ENCODE measurements at places on chromosomes 1 and 21.

DNA sequence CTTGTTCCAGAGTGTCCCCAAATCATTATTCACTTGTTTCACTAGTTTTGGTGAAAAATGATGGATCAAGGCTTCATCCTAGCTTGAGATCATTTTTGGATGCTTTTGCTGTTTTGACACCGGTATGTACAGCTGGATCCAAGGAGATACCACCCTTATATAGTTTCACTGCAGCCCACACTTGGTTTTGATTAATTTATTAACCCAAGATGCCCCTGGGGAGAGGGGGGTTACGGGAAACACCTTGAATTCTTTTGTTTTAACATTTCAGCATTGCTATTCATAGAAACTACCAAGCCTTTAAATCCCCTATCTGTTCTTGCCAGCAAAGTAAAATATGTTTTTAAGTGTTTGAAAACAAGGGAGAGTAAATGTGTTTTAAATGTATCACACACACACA, 457.7 kb upstream of the RUNX1 start:
- no peak for DNase-seq

GRCh38 chr1:205832326-205832751, 17.6 kb downstream of the PM20D1 start:
- no peak for DNase-seq

- DNase-seq = no peak
Observed at GRCh38 chr1:89606227-89606980, 26.5 kb upstream of the LRRC8C start.

DNA sequence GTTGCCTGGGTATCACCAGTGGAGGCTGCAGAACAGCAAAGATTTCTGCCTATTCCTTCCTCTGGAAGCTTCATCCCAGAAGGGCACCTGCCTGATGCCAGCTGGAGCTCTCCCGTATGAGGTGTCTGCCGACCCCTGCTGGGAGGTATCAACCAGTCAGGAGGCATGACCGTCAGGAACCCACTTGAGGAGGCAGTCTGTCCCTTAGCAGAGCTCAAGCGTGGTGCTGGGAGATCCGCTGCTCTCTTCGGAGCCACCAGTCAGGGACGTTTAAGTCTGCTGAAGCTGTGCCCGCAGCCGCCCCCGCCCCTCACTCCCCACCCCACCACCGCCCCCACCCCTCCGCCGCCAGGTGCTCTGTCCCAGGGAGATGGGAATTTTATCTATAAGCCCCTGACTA, 23.1 kb upstream of the HFM1 start:
- DNase-seq = no peak

- DNase-seq = no peak
Observed at GRCh38 chr1:20705203-20705755, 12.5 kb downstream of the KIF17 start.

GRCh38 chr1:222326006-222326709, 221.7 kb downstream of the HHIPL2 start:
- DNase-seq = no peak

DNA sequence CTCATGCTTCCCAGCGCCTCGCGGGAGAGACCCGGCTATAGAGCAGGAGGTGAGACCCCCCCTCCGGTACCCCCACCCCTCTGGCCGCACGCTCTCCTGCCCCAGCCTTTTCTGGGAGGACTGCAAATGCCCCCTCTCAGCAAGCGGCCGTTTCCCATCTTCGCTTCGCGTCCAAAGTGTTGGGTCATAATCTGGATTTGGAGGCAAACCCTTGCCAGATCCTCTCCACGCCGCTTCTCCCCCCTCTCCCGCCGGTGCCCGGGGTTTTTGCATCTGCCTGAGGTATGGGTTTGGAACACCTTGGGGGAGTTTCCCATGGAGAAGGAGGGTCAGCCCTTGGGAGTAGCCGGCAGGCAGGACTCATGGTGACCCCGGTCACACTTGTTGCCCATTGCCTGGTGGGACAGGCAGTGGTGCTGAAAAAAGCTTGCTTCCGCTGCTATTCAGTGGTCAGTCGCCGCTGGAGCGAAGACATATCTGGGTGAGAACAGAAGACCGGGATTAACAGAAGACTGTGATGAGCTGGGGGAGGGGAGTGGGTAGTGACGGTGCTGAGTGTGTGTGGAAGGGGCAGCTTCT, 935 bp downstream of the KCNK2 start:
- no peak for DNase-seq

- DNase-seq = no peak
Observed at GRCh38 chr1:223140611-223141405, 2.2 kb downstream of the TLR5 start.

- no peak for DNase-seq
Observed at GRCh38 chr1:119656410-119656955, 8.4 kb upstream of the ZNF697 start.

Data from RCC 7860 (cell line).